ENCODE measurements at places on chromosomes 3 and 15. TPM values are rescaled to one million over a fixed set of nuclear protein-coding genes. Genes with fewer than 3 reads are reported as not detected.

Gene KAT2B
- total RNA-seq, result 48.7 TPM

Gene B3GALNT1
- 2.4 TPM for total RNA-seq

Gene CHL1
- not detected for total RNA-seq

Gene GHSR
- not detected for total RNA-seq

Gene COL6A5
- total RNA-seq, result not detected

Gene MCTP2
- total RNA-seq, result 17.0 TPM

Gene TWF2
- 101 TPM for total RNA-seq

Gene PLA2G4D
- not detected for total RNA-seq

Gene NR1I2
- total RNA-seq, result 0.35 TPM

- no peak for DNase-seq
Observed at GRCh38 chr3:32583708-32584107, 13.1 kb upstream of the DYNC1LI1 start.

GRCh38 chr3:47780741-47781684, 680 bp downstream of the SMARCC1 start:
- peak; percentile 60 for DNase-seq

GRCh38 chr3:177842743-177843734, 645.8 kb upstream of the TBL1XR1 start:
- DNase-seq, result no peak

DNA sequence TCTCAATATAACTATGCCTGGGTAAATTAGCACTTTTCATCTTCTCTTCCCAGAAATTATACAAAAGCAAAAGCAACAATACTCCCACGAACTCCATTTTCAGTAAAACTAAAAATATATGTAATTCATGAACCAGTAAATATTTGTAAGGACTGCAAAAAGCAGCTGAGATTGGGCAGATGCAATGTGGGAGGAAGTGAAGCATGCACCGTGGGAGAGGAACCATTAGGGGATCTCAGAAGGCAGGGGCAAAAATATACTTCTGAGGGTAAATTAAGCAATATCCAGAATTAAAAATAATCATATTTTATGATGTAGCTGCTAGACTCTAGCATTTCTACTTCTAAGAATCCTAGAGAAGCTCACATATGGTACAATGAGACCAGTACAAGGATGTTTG, 20.2 kb downstream of the CFAP91 start:
- DNase-seq, result no peak

- no peak for DNase-seq
Observed at GRCh38 chr3:42123012-42123581, 31.9 kb downstream of the TRAK1 start.

GRCh38 chr3:105537371-105538080, 170.8 kb downstream of the ALCAM start:
- DNase-seq, result no peak

- peak; percentile 26 for DNase-seq
Observed at GRCh38 chr3:40191850-40192448, 117.6 kb upstream of the EIF1B start.

DNA sequence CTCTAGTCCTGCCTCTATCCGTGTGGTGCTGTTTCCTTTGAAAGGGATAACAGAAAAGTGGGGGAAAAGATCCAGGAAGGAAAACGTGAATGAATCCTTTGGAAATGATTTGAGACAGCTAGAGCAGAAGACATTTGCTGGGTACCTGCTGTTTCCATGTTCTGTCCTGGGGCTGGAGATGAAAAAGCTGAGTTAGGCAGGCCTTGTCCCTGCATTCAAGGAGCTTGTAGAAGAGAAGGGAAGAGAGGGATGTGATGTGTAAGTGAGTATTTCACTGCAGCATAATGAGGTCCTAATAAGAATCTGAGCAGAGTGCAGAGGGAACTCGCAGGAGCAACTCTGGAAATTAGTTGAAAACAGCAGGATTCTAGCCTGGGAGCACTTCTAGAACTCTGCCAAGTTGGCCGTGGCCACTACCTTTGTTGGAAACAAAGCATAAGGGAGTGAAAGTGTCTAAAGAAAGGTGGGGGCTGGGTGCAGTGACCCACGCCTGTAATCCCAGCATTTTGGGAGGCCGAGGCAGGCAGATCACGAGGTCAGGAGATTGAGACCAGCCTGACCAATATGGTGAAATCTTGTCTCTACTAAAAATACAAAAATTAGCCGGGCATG, 13.8 kb upstream of the SEMA4B start:
- no peak for DNase-seq

DNA sequence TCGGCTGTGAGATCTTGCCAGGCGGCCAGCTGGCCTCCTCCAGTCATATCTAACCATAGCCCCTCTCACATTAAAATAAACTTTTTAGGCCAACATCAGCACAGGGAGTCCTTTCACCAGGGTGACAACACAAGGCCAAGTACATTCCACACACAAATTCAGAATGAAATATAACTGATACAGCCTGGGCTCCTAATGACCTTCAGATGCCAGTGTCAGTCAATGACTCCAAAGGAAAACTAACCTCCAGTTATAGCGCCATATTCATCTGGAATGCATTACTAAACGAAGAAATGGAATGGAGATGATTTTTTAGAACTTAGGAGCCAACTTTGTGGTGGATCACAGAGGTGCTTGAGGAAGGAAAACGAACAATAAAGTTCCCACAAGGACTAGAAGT, 205.4 kb downstream of the GREM1 start:
- DNase-seq, result no peak

DNA sequence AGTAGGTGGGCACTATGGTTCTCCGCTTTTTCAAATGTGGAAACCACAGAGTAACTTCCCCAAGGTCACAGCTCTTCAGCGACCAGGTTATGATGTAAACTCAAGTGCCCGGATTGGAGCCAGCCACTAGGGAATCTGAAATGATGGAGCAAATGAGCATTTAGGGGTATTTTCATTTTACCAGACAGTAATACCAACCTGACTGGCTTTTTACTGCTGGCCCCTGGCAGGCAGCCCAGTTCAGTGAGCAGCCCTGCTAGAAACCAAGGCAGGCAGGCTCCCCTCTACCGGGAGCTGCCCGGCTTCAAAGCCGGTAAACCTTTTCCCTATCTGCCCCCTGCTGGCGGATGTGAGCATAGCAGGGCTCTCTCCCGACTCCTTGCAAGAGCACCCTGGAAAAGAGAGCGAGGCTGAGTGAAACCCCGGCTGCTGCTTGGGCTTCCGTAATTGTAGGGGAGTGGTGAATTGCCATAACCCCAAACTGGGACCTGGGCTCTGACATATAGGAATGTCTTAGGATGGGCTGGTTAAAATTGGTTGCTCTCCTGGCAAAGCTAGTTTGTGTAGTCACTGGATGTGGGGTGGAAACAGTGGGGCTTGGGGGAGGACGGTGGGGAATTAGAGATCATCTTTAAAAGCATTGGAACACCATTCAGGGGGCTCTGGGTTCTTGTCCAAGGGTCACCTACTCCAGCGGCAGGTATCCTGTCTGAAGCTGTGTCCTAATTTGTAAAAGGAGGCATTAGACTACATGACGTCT, 98.0 kb upstream of the TNFAIP8L3 start:
- DNase-seq, result peak; percentile 20

- DNase-seq, result no peak
Observed at GRCh38 chr3:74539876-74540275, 74.6 kb downstream of the CNTN3 start.

DNA sequence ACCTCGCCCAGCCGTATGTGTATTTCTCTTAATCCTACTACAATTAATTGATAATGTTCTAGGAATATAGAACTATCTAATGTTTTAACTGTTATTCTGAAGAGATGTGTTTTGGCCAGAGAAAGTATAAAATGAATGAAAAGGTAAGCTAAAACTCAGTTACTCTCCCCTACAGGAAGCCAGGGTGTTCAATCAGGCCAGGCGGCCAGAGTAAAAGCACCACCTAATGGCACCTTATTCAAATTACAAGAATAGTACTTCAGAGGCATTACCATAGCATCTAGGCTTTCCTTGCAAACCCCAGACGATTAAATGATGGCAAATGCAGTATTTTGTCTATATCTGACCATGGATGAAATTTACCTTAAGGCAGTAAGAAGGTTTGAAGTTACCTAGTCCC, 10.4 kb downstream of the SLC12A8 start:
- no peak for DNase-seq

DNA sequence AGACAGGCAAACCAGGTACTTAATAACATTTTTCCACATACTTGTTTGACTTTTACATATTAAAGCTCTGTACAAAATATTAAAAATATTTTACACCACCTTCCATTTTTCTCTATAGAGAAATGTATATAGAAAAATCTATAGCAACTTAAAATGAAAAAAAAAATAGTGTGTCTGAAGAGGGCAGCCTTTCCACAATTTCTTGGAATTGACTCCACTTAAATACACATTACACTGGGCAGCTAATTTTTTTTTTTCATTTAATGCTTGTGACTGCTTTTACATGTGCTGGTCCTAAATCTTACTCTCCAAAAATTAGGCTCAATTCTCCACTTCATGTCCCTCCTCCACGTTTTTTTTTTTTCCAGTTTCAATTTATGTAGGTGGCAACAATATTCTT, 427.0 kb upstream of the RBMS3 start:
- no peak for DNase-seq

DNA sequence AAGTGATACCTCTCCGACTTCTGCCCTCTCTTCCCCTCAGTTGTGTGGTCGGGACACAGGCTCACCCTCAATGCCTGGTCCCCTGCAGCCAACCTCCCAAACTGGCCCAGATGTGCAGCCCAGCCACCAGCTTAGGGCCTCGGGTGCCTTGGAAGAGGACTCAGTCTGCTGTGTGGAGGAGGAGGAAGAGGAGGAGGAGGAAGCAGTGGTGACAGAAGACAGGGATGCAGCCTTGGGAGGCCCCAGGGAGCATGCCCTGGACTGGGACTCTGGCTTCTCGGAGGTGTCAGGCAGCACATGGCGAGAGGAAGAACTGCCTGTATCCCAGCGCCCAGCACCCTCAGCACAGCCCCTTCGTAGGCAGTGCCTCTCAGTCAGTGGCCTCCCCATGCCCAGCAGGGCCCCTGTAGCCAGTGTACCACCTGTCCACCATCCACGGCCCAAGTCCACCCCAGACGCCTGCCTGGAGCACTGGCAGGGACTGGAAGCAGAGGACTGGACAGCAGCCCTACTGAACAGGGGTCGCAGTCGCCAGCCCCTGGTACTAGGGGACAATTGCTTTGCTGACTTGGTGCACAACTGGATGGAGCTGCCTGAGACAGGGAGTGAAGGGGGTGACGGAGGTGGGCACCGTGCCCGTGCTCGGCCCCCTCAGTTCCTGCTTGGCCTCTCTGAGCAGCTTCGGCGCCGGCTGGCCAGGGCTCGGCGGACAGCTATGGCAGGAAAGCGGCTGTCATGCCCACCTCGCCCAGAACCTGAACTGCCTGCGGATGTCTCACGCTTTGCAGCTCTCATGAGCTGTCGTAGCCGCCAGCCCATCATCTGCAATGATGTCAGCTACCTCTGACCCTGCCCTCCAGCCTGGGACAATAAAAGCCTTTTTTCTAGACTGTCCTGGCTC, 1.3 kb downstream of the INKA1 start:
- no peak for DNase-seq

DNA sequence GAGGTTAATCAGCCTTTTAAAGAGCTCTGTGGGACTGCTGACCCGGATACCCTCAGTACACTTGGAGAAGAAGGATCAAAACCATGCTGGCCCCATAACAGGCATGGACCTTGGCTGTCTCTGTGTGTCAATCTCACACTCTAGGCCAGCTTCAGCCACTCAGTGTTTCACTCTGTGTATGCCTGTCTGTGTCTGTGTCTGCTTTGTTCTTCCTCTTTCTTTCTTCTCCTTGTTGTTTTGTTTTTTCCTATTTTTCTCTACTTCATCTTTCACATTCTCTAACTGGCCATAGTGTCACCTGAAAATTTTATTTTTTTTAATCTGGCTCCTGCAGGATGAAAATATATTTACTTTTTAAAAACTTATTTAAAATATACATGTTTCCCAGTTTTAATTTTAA, 51.1 kb downstream of the SERP1 start:
- DNase-seq, result no peak

DNA sequence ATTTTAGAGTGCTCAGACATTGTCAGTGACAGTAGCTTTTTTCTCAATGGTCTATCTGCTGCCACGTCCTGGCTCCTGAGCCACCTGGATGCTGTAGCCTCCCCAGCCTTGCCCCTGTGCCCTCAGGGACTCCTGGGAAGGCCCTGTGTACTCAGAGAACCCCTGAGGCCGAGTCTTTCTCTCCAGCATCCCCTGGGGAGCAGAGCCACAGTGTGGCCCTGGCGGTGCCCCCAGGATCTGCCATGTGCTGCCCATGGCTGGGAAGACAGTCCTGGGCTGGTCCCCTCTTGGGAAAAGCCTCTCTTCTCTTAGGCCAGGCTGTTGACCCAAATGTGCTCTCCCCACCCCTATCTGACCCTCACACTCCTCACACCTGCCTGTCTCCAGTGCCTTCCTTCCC, 5.0 kb downstream of the MYD88 start:
- DNase-seq, result no peak

GRCh38 chr3:159126261-159127020, 324.6 kb downstream of the MFSD1 start:
- DNase-seq, result no peak

GRCh38 chr3:172709774-172710663, 848 bp downstream of the NCEH1 start:
- DNase-seq, result no peak

GRCh38 chr3:15426579-15427118, 695 bp downstream of the METTL6 start:
- DNase-seq, result no peak

GRCh38 chr15:65695081-65695480, 73.3 kb downstream of the SLC24A1 start:
- no peak for DNase-seq

- no peak for DNase-seq
Observed at GRCh38 chr3:186988806-186989205, 58.5 kb downstream of the ST6GAL1 start.

DNA sequence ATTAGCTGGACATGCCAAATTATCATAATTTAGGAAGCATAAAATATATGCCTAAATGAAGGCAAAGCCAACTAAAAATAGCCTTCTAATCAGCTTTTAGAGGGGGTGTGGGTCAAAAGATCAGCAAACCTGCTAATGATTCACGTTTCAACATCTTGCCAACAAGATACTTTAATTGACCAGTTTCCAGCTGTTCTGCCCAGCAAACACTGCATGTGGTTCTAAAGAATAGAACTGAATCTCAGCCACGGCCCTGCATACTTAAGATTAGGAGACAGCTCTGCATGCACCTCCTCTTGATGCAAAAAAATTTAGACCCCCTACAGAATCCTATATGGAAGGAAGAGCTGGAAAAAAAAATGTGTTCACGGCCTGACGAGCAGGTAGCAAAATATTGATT, 500.5 kb downstream of the TBL1XR1 start:
- DNase-seq, result no peak

All from CD8-positive, alpha-beta memory T cell (primary cell).